ENCODE measurements at places on chromosomes 5 and 9. TPM values are rescaled to one million over a fixed set of nuclear protein-coding genes. Genes with fewer than 3 reads are reported as not detected.

- DNase-seq, result no peak
Measured at GRCh38 chr9:11892401-11892800, 800.8 kb upstream of the TYRP1 start.

BHMT2 gene
- 0.56 TPM for total RNA-seq

GRCh38 chr5:111432883-111433536, 79.3 kb downstream of the STARD4 start:
- DNase-seq, result peak; percentile 46

- DNase-seq, result no peak
Measured at GRCh38 chr5:154228696-154229095, 38.2 kb downstream of the GALNT10 start.
